H9 (cell line): ENCODE measurements at places on chromosomes 16 and 17. TPM values are rescaled to one million over a fixed set of nuclear protein-coding genes. Genes with fewer than 3 reads are reported as not detected.
A peak's percentile ranks its signal among the peaks of the same experiment; 100 is the strongest.

The MEFV gene
- total RNA-seq, result not detected in 2 replicates

The HCRT gene
- not detected in 2 replicates for total RNA-seq

The PITPNM3 gene
- total RNA-seq, result 2.7 and 3.4 TPM in 2 replicates

The NPIPB9 gene
- total RNA-seq, result 1.8 and 2.7 TPM in 2 replicates

The NOD2 gene
- total RNA-seq, result 0.17 and 0.26 TPM in 2 replicates

The CPNE7 gene
- 22.5 and 23.4 TPM in 2 replicates for total RNA-seq

The NXPH3 gene
- 1.3 and 1.7 TPM in 2 replicates for total RNA-seq

The DNAH17 gene
- total RNA-seq, result 0.13 and 0.33 TPM in 2 replicates

DNA sequence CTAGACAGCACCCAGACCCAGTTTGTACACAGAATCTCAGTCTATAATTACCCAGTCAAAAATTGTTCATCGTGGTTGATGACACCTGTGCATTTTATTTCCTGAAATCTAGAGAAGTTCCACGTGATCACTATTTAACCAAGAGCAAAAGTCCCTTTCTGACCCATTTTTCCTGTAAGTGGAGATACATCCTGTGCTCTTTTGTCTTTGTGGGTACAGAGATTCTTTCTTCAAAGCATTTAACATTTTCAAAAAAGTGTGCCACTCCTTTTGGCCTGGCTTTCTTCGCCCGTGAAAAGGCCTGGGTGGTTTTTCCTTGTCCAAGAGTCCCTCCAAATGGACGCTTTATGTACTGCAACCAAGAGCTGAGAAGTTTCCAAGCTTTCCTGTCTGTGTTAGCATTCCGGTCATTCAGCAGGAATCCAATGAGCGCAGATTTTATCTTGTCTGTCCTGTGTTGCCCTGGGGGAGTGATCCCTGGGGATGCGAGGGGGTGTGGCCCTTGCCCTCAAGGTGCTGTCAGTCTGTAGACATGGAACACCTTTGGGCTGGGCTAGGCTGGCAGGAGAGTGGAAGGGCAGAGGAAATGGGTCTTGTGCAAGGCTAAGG, 161.1 kb upstream of the CACNG5 start:
- DNase-seq, result peak; percentile 66

GRCh38 chr16:57140931-57141668, 44.7 kb downstream of the PSME3IP1 start:
- peak; percentile 22 for DNase-seq

DNA sequence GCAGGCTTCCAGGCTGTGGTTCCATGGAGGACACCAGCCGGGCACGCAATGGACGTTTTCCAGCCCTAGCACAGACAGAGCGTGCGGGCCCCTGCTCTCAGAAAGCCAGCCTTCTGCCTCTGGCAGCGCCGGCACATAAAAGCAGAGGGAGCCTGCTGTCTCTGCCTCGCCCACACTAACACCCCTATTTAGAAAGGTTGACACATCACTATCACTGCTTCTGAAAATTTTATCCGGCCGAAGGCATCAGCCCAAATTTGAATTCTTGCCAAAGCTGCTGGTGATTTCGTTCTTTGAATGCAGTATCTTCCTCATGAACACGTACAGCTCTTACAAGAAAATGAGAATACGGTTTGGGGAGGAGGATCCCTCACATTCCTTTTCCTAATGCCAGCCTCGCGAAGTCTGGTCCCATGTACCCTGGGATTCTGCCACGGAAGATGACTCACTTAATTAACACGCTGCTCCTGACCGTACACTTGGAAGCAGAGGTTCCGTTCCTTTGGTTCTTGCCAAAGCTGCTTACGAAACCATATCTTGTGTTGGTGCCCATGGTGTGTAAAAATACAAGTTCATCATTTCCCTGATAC, 1.3 kb upstream of the RAB11FIP3 start:
- DNase-seq, result no peak

- peak; percentile 31 for DNase-seq
Measured at GRCh38 chr17:81890447-81891302, 711 bp downstream of the ALYREF start.

GRCh38 chr16:252366-253337, 18.0 kb downstream of the FAM234A start:
- no peak for DNase-seq

DNA sequence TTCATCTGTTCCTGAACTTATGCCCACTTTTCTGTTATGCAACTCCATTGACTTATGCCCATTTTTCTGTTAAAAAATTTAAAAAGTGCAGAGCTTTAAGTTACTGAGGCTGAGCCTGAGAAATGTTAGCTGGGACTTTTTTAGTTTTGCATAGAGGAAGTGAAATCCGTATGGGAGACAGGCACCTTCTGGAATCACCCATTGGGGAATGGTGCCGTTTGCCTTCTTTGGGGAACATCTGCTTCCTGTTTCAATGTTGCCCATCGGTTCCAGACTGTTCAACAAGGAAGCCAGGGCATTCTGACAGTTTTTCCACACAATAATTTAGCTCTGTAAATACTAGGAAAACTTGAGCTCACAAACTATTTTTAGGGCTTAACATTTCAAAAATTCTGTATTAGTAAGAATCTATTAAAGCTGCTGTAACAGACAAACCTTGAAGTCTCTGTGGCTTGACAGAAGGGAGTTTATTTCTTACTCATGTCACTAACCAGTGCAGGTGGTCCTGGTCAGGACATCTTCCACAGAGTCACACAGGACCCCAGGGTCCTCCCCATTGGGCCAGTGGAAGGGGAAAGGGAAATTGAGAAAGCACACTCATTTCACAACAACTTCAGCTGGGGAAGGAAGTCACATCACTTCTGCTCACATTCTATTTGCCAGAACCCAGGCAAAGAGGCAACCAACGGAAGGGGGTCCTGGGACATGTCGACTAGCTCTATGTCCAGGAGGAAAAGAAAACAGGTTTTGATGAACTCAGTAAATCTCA, 17.2 kb downstream of the PRKCB start:
- no peak for DNase-seq

DNA sequence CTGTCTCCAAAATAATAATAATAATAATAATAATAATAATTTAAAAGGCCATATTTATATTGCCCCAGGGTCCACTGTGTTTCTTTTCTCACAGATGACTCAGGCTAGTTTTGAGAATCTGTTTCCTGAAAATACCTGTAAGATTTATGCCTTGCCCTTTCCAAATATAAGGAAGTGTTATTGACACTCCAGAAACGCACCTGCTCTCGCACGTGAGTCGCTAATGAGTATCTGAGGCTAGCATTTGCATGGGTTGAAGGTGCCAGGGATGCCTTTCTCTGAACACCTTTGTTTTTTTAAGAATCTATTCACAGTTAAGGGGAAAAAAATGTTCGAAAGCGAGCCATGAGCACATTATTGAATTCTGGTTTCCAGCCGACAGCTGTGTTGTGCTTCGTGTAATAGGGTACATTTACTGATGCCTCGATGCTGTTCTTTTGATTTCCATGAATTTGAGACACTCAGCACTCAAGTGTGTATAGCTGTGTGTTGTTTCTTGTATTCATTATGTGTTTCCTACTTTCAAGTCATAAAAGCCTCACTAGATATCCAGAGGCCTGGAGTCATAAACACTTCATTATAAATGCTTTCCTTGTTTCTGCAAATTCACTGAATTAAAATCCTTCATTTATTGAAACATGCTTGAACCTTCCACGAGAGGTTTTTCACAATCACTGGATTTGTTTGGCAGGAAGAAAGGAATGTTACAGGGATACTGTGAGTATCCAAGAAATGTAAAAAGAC, 45.0 kb upstream of the NOL11 start:
- DNase-seq, result no peak

DNA sequence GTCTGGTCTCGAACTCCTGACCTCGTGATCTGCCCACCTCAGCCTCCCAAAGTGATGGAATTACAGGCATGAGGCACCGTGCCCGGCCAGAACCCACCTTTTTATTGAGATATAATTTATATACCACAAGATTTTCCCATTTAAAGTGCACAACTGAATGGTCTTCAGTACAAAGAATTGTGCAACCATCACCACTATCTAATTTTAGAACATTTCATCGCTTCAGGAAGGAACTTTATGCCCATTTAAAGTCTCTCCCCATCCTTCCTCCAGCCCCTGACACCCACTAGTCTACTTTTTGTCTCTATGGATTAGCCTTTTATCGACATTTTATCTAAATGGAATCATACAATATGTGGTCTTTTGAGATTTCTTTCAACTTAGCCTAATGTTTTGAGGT, 25.4 kb upstream of the HELZ start:
- DNase-seq, result no peak

DNA sequence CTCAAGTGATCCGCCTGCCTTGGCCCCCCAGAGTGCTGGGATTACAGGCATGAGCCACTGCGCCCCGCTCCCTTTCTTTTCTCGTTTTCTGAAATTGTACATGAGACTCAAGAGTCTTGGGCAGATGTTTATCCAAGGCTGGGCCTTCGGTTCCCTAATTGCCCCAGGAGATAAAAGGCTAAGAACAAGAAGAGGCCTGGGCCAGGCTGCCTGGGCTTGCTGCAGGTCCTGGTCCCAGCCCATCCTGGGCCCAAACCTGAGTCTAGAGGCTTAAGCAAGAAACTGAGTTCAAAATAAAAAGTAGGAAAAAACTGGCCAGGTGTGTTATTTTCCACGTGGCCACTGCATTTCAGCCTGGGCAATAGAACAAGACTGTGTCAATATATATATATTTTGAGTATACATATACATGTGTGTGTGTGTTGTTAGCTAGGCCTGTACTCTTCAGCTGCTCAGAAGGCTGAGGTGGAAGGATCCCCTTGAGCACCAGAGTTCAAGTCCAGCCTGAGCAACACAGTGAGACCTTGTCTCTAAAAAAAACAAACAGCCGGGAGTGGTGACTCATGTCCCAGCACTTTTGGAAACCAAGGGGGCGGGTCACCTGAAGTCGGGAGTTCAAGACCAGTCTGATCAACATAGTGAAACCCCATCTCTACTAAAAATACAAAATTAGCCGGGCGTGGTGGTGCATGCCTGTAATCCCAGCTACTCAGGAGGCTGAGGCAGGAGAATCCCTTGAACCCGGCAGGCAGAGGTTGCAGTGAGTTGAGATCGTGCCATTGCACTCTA, 6.8 kb upstream of the CLUH start:
- no peak for DNase-seq

GRCh38 chr17:79666111-79666510, 55.3 kb upstream of the RBFOX3 start:
- DNase-seq, result peak; percentile 15

- no peak for DNase-seq
Measured at GRCh38 chr17:70313086-70313852, 143.9 kb downstream of the KCNJ2 start.

- DNase-seq, result no peak
Measured at GRCh38 chr16:3118204-3118790, 5.9 kb downstream of the ZNF205 start.

DNA sequence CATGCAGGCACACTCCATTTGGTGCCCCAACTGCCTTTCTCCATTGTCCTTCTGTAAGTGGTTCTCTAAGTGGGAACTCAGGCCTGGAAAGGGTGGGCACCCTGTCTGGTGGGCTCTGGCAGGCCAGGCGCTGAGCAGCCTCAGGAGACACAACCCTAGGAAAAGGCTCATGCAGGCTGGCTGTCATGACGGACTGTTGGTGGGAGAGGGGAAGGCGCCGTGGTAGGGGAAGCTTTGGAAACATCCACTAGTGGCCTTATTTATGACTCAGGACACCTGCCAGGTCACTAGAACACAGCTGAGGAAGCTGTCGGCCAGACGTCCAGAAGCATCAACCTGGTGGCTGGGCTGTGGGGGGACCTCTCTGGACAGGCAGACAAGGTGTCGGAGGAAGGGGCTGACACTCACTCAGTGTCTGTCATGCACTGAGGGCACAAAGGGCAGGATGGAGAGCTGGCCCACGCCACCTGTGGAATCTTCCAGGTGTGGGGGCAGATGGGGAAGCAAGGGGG, 216.0 kb downstream of the SEC14L1 start:
- DNase-seq, result no peak

- peak; percentile 24 for DNase-seq
Measured at GRCh38 chr17:67515490-67516083, 138.5 kb downstream of the PITPNC1 start.
